Astrocyte (in vitro differentiated cells and primary cell): ENCODE measurements at places on chromosomes 4 and X.

DNA sequence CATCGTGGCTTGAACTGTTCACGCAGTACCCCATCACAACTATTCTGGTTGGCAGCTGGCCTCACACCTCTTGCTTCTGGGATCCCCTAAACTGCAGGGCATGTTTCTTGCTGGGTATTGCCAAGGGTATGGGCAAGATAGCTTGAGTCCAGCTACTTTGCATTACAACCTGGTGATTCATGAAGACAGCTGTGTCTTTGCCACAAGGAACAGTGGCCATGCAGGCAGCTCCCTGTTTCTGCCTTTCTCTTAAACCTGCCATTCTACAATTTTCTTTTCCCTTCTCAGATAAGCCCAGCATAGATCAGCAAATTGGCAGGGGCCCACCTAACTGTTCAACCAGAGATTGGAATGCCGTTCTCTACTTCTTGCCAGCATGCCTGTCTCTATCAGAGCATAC lies 42.8 kb downstream of the TENM3 start:
- DNase-seq = peak; percentile 68

DNA sequence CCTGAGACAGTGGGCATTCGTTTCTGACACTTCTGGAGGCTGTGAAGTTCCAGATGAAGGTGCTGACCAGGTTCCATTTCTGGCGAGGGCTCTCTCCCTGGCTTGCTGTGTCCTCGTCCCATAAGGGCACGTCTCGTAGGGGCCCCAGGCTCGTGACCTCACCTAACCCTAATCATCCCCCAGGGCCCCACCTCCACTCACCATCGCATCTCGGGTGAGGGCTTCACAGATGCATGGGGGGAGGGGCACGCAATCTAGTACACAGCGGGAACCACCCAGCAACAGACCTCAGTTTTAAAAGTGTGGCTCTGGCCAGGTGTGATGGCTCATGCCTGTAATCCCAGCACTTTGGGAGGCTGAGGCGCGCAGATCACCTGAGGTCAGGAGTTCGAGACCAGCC lies 22.1 kb downstream of the PDE6B start:
- no peak for DNase-seq

DNA sequence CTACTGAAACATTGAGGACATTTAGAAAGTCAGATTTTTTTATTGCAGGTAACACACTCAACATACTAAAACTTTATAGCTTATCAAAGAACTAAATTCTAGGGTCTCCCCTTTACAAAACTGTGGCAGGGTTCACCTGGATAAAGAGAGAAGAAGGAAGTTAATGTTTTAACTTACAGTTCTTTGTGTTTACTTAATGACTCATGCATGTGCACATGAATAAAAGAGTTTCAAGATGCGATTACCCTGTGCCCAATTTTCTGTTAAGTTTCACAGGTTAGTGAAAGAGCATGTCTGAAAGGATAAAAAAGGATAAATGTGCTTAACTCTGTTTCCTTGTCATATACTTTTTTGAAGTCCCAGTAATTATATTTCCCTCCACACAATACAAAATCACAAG lies 16.8 kb downstream of the DCAF8L1 start:
- no peak for DNase-seq

DNA sequence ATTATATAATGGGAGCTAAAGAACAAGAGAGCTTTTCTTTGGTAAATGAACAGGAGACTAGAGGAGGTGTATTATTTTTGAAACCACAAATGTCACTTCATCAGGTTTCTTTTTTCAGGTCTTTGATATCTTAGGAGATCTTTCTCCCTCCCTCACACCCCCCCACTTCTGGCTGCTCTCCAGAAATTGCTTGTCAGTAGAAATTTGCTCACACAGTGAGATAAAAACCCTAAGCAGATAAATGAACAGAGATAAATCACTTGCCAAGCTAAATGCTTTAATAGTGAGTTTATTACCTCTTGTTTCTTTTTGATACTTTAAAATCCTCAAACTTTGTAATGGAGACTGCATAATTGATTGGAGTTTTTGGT lies 421.2 kb upstream of the TENM3 start:
- peak; percentile 73 for DNase-seq

- no peak for DNase-seq
These were observed 207.2 kb upstream of the GPRIN3 start for GRCh38 chr4:89514811-89515210.

DNA sequence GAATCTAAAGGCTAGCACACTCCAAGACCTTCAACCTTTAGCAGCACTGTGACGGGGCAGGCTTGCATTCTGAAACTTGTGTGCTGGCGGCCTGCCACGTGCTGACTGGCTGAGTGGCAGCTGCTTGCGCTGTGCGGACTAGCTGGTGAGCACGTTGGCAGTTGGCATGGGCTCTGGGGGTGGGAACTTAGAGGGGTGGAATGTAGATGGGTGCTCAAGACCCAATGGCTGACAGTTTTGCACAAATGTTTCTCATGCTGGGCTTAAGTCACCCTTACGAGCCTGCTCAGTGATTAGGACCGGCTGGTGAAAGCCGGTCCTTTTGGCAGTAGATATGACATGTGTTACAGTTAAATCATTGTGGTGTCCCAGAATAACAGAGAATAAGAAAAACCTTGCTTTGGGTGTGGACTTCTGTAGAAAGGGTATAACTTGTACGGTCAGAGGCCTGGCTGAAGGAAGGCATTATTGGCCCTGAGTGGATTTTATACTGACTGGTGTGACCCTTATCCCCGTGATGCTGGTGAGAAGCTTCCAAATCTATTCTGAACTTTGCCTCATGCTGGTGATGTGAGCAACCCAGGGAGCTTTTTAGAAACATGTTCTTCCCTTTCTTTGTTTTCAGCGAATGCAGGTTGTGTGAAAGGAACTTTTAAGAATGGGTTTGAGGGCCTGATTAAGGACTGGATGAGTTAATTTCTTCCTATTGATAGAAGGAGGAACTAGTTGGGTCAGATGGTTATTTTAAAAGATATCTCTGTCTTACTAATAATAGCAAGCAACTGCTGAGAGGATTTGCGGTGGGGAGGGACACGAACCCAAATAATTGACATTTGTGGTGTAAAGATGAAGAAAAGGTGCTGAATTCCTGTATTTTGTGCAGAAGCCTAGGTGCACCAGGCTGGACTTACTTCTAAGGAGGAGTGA lies 107.4 kb upstream of the SLC4A4 start:
- DNase-seq = peak; percentile 56

DNA sequence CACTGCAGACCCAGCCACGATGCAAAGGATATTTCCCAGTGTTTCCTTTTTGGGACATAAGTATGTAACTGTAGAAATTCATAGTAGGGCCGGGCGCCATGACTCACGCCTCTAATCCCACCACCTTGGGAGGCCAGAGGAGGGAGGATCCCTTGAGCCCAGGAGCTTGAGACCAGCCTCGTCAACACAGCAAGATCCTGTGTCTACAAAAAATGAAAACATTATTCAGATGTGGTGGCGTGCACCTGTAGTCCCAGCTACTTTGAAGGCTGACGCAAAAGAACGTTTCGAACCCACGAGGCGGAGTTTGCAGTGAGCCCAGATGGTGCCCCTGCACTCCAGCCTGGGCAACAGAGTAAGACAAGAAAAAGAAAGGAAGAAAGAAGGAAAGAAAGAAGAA lies 49.2 kb downstream of the CRLF2 start:
- DNase-seq = no peak

- DNase-seq = no peak
These were observed 182.6 kb downstream of the FBXO8 start for GRCh38 chr4:174100910-174101309.

- peak; percentile 55 for DNase-seq
These were observed 4.2 kb upstream of the JCHAIN start for GRCh38 chr4:70670332-70671014.

DNA sequence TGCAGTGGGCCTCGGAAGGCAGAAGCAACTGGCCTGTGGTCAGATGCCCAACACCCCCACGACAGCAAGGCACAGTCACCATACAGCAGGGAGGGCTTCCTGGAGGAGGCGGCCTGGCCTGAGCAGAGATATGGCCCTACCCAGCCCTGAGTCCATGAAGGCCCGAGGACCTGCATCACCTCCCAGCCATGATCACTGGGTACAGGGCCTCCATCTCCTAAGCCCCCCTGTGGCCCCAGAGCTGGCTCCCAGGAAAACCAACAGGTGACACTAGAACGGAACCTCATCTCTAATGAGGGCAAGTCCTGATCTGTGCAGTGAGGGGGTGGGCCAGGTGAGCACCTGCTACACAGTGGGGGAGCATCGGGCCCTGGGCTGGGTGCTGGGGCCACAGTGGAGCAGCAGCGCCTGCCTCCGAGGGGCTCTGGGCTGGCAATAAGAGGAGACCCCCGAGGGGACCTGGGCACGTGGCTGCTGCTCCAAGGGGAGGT lies 26.2 kb upstream of the MXD4 start:
- no peak for DNase-seq

DNA sequence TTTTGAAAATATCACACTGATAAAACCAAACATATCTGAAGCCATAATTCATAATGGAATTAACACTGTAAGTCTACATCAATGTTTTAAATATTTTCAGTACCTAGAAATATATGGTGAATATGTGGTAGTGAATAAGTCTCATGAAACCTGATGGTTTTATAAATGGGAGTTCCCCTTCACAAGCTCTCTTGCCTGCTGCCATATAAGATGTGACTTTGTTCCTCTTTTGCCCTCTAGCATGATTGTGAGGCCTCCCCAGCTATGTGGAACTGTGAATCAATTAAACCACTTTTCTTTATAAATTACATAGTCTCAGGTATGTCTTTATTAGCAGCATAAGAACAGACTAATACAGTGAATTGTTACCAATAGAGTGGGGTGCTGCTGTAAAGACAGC lies 536.8 kb upstream of the GALNT7 start:
- DNase-seq = no peak

- no peak for DNase-seq
These were observed 841.7 kb upstream of the POU3F4 start for GRCh38 chrX:82666355-82666754.

- DNase-seq = no peak
These were observed 71.0 kb downstream of the STARD8 start for GRCh38 chrX:68718443-68718820.

- DNase-seq = no peak
These were observed 18.5 kb upstream of the APBB2 start for GRCh38 chr4:41232856-41233255.

- no peak for DNase-seq
These were observed 177.9 kb downstream of the TSPAN5 start for GRCh38 chr4:98480535-98480934.

GRCh38 chr4:166594326-166594946 lies 639.9 kb downstream of the SPOCK3 start:
- DNase-seq = peak; percentile 34
